Activated CD4-positive, alpha-beta T cell treated with anti-CD3 and anti-CD28 coated beads, Interleukin-2, amount 50 U/mL, for 48 hours (primary cell): ENCODE measurements at places on chromosomes 1 and 21.

- peak; percentile 88 for DNase-seq
Measured at GRCh38 chr1:201481761-201482493, 12.9 kb upstream of the PHLDA3 start.

GRCh38 chr1:183898001-183898396 lies 93.1 kb downstream of the RGL1 start:
- DNase-seq: no peak

DNA sequence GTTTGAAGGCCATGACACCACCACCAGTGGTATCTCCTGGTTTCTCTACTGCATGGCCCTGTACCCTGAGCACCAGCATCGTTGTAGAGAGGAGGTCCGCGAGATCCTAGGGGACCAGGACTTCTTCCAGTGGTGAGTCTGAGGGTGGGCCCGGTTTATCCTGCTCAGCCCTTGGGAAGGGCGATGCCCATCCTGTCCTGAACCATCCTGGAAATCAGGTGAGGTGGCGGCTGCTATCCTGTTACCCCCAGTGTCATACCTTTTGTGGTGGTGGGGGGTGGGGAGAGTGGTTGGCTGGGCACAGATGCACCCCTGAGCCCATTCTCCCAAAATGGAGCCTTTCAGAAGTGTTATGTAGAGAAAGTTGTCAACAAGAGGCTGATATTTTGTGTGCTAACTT lies 16.3 kb downstream of the CYP4B1 start:
- no peak for DNase-seq

DNA sequence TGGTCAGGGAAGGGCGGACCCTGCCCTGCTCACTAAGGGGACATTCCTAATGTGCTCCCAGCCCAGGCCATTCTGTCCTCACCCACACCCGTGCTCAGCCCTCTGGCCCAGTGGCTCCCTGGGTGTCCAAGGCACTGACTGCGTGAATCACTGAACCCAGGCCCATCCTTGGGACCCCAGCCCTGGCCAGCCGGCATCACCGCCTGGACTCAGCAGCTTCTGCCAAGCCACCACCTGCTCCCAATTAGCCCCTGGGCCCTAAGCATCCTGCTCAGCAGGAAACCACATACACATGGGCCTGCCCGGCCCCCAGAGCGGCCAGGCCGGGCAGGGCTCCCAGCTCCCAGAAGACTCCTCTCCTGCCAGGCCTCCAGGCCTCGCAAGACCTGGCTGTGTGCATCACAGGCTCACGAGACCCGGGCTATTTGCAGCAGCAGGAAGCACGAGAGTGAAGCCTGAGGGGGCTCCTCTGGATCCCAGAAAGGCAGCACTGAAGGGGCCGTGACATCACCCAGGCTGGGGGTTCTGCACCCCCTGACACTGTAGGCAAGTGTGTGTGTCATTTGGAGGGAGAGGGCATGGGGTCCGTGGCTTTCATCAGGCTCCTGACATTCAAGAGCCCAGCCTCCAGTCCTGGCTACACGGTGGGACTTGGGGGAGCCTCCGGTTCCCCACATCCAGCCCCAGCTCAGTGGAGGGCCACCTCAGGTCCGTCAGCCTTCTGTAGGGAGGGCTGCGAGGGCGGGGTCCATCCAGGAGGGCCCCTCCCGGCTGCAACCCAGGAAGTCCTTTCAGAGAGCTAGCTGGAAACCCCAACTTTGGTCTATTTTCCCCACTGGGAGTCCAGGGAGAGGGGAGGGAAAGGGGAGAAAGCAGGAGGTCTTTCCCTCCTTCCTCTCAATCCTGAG lies 1.6 kb downstream of the MFAP2 start:
- no peak for DNase-seq

DNA sequence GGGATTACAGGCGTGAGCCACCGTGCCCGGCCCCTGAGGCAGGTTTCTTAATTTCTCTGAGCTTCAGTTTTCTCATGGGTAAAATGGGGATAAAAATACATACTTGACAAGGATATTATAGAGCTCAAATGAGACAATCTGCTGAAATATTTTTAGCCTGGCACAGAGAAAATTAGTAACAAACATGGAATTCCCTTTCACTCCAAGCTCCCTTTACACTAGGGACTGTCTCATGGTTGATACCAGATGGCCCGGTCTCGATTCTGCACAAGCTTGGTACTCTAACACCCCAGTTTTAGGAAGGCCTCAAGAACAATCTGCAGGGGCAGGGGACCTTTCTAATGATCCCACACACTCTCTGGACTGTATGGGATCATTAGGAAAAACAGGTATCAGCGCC lies 671.7 kb downstream of the SMYD3 start:
- DNase-seq: no peak

GRCh38 chr1:238088560-238089290 lies 198.0 kb upstream of the ZP4 start:
- DNase-seq: no peak

GRCh38 chr1:97827887-97828286 lies 92.9 kb downstream of the DPYD start:
- no peak for DNase-seq

GRCh38 chr21:33643658-33644311 lies 1.5 kb downstream of the ITSN1 start:
- DNase-seq: no peak

DNA sequence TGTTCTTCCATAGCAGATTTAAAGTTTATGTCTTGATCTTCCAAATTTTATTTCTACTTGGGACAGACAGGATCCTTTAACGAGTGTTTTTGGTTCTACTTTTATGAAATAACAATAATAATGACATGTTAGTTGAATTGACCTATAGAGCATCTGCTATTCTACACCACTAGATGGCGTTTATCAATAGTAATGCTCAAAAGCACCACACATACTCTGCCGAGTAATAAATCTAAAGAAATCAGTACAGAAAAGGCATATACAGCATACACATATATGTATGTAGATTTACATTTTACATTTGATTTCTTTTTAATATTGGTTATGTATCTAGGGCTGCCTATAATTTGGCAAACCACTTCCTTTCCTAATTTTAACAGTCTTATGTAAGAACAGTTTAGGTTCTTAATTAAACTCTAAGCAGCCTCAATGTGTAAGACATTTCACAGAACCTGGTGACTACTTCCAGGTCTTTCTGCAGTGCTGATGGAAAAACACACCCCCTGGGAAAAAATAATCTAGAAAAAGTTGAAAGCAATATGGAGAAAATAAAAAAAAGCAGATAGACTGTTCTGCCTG lies 5.9 kb upstream of the SIPA1L2 start:
- no peak for DNase-seq

- no peak for DNase-seq
Measured at GRCh38 chr21:36910581-36911307, 55.7 kb downstream of the HLCS start.

DNA sequence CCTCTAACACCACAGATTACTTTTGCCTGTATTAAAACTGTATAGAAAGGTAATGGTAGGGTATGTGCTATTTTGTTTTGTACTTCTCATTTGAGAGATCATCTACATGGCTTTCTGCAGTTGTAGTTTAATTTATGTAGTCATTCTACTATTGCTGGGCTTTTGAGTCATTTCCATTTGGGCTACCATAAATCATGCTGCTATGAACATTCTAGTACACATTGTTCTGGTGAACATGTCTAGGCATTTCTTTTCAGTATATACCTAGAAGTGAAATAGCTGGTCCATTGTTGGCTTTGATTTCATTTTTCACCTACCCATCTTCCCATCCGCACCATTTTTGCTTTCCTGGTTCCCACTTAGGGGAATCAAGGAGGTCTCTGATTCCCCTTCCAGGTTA lies 18.7 kb downstream of the EDN2 start:
- no peak for DNase-seq

DNA sequence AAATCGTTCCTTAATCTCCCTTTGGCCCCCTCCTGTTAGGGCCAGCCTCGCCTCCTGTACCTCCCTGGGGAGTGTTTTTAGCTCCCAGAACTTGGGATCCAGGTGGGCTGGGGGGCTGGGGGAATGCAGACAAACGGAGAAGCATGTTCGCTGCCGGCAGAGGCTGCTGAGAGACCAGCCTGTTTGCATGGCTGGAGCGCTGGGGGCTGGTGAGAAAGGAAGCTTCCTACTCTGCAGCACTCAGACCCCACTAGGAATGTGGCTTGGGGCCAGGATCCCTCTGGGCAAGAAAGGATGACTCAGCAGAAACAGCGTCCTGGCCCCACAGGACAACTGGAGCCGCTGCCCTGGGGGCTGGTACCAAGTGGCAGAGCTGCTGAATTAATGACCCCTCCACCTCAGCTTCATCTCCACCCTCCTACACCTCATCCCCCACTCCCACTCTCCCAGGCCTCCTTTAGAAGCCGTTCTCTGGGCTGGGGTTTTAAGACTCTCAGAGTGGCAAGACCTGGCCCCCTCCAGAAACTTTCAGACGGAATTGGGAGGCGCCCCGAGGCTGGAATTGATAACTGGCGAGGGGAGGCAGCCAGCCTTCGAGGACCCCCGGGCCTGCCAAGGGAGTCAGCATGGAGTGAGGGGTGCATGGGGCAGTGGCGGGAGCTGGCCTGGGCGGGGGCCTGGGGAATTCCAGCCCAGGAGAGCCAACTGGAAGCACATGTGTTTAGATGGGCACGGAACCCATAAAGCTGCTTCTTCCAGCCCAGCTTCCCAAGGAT lies 28.5 kb upstream of the EPS8L3 start:
- no peak for DNase-seq

DNA sequence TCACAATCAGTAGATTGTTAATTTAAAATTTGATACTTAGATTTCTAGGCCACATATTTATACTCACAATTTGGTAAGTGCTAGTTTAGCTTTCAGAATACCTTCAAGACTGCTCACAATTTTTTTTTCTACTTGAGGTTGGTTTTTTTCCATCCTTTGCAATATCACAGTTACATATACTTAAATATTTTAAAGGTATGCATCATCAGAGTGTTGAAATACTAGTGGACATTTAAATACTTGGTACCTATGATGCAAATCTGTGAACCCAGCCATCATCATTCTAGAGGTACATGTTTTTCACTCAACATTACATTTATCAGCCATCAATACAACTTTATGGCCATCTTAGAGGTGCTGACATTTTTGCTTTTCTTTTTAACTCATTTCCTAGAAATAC lies 6.2 kb upstream of the LRRC40 start:
- no peak for DNase-seq

GRCh38 chr1:7298749-7299151 lies 472.3 kb upstream of the VAMP3 start:
- DNase-seq: no peak

DNA sequence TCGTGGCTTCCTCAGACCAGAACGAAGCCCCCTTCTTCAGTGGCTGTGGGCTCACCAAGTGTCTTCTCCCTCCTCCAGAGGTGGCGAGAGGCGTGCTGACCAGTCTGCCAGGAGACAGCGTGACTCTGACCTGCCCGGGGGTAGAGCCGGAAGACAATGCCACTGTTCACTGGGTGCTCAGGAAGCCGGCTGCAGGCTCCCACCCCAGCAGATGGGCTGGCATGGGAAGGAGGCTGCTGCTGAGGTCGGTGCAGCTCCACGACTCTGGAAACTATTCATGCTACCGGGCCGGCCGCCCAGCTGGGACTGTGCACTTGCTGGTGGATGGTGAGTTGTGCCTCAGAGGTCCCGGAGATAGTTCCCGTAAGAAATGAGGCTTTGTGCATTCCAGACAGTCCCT lies 24.0 kb downstream of the IL6R start:
- DNase-seq: no peak

GRCh38 chr1:11535761-11536572 lies 57.0 kb downstream of the DISP3 start:
- no peak for DNase-seq

- peak; percentile 53 for DNase-seq
Measured at GRCh38 chr1:46394108-46394871, at the start of gene FAAH. TSS of gene FAAH (plus strand) at chr1:46394317. CDS start at chr1:46394349, 32 bp downstream.

DNA sequence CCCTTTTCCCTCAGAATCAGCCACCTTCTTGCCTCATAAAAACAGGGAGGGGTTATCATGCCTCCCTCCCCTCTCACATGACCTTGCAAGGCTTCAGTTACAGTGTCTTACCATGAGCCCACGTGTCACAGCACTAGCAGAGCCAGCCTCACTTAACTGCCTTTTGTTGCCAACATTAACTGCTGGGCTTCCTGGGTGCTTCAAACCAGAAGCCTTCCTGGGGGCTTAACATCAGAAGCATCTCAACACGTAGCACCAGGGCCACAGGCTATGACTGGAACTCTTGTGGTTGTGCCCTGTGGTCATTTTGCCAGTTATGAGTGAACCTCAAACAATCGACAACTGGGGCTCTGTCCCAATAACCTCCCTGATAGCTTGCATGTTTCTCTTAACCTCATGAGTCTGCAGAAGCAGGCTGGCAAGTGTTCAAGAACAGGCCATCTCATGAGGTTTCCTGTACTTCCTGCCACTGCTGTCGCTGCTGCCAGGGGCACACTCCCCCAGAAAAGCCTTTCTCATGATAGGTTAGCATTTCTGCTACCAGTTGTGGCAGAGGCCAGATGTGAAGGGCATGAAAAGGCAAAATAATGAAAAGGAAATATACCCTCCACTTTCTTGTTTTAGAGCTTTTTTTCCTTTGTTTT lies 132.2 kb downstream of the GLUL start:
- DNase-seq: peak; percentile 57

- peak; percentile 50 for DNase-seq
Measured at GRCh38 chr1:115976062-115976920, at the start of gene SLC22A15. TSS of gene SLC22A15 (plus strand) at chr1:115976513. CDS start at chr1:115976628, 115 bp downstream.

- DNase-seq: no peak
Measured at GRCh38 chr1:54710841-54711240, 4.8 kb upstream of the TTC4 start.

- DNase-seq: no peak
Measured at GRCh38 chr1:228988664-228989063, 253.4 kb downstream of the RHOU start.

GRCh38 chr1:6445062-6445763 lies 20.6 kb downstream of the ESPN start:
- DNase-seq: peak; percentile 55

DNA sequence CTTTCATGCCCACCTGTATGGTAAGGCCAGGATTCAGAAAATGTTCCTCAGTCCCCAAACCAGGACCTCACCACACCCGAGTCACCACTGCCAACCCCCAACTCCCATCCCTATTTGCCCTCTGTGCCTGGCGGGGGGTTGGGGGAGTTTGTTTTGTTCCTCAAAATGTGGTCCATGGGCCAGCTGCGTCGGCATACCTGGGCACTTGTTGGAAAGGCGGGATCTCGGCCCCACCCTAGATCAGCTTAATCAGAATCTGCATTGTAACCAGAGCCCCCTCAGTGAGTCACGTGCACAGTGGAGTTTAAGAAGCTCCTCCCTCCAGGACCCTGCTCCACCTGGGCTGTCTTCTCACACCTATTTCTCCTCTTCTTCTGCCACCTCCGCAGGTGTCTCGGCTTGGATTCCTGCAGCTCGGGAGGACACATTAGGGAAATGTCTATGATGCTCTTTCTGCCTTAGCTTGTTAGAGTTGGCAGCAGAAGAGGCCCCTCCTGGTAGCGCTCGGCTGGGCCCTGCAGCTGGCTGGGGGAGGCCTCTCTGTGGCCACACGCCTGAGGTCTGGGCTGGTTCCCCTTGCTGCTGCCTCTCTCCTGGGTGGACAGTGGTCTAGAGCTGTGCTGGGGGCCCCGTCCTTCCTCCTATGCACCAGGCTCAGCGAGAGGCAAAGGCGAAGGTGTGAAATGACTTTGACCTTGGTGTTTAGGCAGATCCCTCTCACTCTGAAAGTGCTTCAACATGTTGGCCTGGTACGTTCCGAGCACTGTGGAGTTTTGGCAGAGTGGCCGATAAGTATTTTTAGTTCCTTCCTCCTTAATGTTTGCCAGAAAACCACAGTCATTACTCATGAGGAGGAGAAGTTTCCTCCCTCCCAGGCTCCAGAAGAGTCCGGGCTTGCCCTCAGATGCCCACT lies 41.8 kb upstream of the CAMTA1 start:
- peak; percentile 10 for DNase-seq
